ENCODE measurements at places on chromosomes 7 and 10. TPM values are rescaled to one million over a fixed set of nuclear protein-coding genes. Genes with fewer than 3 reads are reported as not detected.
A peak's percentile ranks its signal among the peaks of the same experiment; 100 is the strongest.

Gene CYP3A4
- total RNA-seq = 2.6 TPM

Gene LIPN
- total RNA-seq = 8.2 TPM

Gene EPO
- total RNA-seq = not detected

DNA sequence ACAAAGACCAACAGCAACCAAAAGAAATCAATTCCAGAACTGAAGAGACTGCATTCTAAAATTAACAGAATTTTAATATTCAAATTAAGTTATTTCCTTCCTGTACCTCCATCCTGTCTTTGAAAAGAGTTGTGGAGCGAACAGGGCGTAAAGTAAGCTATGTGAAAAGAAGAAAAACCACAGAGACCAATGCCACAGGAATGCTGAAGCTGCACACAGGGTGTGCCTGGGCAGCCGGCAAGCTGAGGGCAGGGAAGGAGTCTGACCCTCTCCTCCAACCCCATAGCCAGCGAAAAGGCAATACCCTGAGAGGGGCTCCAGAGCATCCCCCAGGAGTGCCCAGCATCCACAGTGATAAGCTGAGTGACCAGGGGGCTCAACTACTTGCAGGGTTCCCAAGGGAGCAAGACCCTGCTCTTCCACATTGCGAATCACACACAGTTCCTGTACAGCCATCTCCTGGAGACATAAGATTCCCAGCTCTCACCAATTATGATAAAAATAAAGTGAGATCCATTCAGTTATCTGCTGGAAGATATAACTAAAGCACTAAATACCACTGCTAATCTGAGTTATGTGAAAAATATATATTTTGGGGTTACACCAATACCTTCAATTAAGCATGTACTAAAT is 93.8 kb downstream of the PARD3 start:
- DNase-seq = no peak

DNA sequence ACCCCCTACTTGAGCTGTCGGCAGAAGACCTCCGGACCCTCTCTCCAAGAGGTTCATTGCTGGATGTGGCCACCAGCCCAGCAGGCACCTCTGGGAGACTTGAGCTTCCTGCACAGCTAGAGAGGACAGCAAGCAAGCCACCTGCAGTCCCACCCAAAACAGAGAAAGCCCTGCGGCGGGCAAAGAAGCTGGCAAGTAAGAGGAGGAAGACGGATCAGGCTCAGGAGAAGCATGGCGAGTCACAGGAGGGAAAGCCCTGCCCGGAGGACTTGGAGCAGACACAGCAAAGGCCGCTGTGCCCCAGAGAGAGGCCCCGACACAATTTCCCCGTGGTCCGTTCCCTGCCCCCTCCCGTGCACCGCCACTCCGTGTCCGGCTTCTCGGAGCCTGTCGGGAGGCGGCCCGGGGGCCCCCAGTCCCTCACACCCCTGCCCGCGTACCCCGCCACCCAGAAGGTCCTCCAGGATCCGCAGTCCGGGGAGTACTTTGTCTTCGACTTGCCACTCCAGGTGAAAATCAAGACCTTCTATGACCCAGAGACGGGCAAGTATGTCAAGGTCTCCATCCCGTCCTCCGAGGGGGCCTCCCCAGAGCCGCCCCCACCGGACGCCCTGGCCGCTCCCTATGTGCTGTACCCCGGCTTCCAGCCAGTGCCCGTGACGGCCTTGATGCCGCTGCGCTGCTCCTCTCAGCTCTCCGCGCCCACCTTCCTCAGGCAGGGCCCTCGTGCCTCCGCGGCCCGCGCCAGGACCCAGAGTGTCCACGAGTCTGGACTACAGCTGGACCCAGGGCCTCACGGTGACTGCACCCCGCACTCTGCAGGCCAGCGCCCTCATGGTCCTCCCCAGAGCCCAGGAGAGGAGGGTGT is 27.2 kb downstream of the C10orf71 start:
- DNase-seq = no peak

DNA sequence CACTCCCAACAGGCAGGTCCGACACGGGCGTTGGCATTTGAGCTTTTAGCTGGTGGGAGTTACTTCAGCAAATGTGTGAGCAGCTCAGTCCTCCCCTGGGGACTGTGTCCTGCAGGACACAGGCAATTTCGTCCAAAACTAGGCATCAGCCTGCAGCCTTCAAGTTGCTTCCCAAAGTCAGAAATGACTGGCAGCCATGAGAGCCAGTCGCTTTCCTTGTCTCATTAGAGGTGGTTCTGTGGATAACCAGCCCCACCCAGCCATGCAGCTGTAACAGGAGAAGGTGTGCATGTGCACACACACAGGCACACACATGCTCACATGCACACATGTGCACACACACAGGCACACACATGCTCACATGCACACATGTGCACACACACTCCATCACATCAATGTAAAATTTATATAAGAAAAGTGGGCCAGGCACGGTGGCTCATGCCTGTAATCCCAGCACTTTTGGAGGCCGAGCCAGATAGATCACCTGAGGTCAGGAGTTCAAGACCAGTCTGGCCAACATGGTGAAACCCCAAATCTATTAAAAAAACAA is 138.8 kb upstream of the TCERG1L start:
- DNase-seq = no peak

GRCh38 chr10:118570591-118570990 is 24.9 kb downstream of the PRLHR start:
- DNase-seq = no peak

DNA sequence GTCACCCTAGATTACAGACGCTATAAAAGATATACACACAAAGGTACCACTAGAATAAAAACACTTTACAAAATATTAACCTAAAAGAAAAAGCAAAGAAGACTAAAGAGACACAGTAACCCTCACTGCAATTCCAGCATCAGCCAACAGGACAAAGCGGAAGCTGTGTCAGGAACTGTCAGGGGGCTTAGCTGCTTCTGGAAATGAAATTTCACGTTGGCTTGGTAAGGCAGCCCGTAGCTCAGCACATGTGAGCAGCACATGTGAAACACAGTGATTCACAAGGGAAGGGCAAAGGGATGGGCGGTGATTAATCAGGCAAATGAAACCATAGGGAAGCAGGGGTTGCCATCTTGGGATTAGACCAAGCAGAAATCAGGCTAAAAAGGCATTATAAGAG is 195.4 kb downstream of the MGMT start:
- peak; percentile 12 for DNase-seq
